ENCODE measurements at places on chromosomes 1 and 21.

DNA sequence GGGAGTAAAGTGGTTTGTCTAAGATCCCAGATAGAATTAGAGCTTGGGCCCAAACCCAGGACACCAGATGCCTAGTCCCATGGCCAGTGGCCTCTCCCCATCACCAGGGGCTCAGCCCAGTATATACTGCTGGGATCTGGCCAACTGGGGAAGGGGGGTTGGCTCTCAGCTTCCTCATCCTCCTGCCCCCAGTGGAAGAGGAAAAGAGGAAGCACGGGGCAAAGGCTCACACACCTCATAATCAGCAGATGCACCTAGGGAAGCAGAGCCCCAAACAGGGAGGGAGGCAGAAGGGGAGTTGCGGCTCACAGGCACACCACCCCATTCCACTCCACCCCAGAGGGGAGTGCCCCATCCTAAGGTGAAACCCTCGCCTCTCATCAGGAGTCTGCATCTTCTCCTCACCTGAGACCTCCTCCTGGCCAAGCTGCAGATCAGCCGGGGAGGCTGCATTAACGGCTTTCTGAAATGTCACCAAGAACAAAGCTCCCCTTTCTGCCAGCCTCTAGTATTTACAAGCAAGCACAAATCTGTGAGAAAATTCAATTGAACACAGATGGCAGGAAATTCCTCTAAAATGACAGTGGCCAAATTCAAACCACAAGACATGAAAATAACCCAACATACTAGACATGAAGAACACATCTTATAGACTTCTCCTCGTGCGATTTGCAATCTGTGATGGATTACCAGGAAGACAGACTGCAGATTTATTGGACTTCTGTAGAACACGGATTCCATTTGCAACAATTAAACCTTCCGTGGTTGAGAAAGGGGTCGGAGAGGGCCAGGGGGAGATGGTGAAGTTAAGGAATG lies 82.8 kb downstream of the GLIS1 start:
- no peak for DNase-seq

DNA sequence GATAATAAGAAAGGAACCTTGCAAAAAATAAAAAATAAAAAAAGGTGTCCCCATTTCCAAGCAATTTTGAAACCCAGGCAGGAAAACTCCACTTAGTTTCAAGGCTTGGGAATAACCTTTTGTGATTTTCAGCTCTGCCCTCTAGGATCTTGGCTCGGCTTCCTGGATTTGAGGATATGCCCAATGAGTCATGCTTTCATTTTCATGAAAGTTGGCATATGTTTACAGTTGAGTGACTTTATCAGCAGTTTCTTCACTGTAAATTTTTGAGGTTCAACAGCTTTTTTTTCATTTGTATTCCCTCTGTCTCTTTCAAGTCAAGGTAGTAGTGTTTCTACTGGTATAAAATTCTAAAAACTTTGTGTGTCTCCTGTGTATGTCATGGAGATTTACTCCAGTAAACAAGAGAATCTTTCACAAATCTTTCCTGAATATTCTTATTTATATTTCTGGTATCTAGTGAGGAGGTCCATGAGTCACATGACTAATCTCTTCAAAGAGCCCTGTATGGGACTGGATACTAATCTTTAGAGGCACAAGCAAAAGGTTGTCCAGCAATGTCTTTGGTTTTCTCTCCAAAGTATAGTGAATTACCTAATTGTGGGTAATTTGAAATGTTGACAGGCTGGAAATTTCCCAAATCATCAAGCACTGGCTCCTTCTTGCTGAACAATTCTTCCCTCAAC lies 335.3 kb downstream of the BRINP2 start:
- no peak for DNase-seq

GRCh38 chr21:42474043-42474831 lies 21.8 kb downstream of the RSPH1 start:
- DNase-seq: no peak

GRCh38 chr1:72462186-72462905 lies 180.0 kb upstream of the NEGR1 start:
- DNase-seq: peak; percentile 48

GRCh38 chr1:178961331-178961730 lies 64.4 kb upstream of the FAM20B start:
- no peak for DNase-seq

GRCh38 chr1:55035904-55036303 lies 3.4 kb upstream of the PCSK9 start:
- DNase-seq: no peak

DNA sequence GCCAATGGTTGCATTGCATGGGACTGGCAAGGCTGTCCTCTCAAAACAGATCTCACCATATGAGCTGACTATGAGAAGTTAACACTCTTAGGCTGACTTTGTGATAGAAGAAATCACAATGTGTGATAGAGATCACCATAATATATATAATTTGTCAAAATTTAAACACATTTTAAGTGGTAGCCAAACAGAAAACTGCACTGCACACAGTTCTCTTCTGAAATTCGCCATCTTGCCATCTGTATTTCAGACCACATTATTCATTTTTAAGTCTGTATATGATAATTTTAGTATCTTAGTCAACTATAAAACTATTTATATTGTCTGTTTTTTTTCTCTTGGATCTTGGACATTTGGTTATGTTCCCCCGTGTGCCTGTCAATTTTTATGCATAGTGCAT lies 374.7 kb downstream of the AJAP1 start:
- no peak for DNase-seq

DNA sequence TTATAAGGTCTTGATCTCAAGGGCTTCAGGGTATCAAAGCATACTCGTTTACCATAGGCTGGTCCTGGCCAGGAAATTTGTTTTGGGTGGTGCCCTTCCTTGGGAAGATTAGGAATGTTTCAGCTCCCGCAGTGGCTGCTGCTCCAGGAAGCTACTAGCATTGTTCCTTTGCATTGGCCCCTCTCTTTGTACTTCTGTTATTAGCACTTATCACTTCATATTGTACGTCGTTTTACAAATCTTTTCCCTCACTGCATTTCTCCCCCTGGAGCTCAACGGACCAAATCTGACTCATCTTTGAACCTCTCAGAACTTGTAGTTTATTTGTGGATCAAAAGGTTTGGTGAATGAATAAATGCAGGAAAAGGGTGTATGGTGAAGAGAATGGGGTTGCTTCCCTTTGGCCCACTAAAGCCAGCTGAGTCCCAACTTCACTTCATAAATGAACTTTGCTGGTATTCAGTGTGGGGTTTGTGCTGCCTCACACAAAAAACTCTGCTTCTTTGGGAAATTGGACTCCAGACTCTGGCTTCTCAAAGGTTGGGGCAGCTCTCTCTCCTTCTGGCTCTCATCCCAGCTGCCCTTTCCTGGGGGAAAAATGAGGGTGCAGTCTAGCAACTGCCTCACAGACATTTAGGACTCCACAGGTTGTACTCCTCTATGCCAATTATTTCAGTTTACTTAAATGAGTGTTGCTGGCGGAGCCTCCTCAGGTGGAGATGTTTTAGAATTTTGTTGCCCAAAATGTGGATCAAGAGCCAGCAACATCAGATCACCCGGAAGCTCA lies 5.9 kb downstream of the GNAT2 start:
- DNase-seq: no peak

GRCh38 chr1:65992831-65993271 lies 200.2 kb downstream of the PDE4B start:
- no peak for DNase-seq

GRCh38 chr1:185438936-185439335 lies 121.9 kb upstream of the IVNS1ABP start:
- no peak for DNase-seq

DNA sequence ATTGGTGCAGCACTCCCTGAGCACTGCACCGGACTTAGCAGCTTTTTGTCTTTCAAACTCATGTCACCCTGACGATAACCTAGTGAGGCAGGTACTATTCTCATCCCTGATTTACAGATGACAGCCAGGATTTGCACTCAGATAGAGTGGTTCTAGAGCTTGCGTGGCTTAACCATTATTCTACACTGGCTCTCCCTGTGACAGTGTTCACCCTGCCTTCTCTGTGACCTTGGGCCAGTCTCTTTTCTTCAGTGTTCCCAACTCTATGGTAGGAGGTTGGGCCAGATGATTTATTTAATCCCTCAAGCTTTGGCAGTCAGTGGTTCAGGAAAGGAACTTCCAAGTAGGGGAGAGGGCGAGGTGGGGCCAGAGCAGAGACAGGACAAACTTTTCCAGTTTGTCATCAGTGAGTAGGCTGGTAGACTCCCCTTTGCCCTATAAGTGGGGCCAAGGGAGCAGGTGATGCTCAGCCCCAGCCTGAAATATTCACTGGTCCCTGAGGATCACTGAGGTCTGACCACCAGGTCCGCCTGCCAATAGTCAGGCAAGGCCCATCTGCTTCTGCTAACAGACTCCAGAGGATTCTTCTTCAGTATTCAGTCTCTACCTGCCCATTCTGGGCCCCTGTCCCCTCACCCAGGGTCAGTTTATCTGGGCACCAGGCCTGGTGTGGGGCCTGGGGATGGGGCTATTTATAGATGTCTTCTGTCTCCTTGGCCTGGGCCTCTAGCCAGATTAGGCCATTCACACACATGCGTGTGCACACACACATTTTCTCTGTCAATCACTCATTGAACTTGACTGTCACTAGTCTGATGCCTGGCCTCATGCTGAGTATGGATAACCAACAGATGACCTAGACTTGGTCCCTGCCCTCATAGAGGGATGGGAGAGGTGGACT lies 8.8 kb upstream of the FABP3 start:
- DNase-seq: no peak

DNA sequence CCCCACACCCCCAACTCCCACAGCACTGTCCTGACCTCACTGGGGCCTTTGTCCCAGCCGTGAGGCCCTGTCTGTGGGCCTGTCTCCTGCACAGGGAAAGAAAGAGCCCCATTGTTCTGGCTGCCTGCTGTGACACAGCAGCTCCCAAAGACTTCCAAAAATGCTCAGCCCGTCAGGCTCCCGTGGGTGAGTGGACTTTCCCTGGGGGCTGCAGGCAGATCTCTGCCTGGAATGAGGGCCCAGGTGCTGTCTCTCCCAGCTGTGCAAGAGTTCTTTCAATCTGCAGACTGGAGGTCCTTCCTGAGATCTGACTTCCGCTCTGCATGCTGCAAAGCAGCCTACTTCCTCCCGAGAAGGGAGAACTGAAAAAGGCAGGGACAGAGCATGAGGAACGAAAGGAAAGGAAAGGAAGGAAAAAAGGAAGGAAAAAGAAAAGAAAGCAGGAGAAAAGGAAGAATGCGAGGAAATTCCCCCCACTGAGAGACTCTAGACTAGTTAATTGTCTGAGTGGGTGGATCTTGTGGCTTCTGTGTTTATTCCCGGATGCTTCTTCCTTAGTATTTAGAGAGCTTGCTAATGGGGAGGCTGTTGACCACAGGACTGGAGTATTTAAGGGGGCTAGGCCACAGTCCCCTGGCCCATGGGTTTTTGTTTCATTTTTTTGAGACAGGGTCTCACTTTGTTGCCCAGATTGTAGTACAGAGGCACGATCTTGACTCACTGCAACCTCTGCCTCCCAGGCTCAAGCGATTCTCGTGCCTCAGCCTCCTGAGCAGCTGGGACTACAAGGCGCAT lies 15.0 kb downstream of the NES start:
- DNase-seq: no peak

- DNase-seq: no peak
Measured at GRCh38 chr1:31881688-31882000, 56.5 kb downstream of the PTP4A2 start.

- peak; percentile 24 for DNase-seq
Measured at GRCh38 chr1:72037745-72038343, 244.5 kb downstream of the NEGR1 start.

DNA sequence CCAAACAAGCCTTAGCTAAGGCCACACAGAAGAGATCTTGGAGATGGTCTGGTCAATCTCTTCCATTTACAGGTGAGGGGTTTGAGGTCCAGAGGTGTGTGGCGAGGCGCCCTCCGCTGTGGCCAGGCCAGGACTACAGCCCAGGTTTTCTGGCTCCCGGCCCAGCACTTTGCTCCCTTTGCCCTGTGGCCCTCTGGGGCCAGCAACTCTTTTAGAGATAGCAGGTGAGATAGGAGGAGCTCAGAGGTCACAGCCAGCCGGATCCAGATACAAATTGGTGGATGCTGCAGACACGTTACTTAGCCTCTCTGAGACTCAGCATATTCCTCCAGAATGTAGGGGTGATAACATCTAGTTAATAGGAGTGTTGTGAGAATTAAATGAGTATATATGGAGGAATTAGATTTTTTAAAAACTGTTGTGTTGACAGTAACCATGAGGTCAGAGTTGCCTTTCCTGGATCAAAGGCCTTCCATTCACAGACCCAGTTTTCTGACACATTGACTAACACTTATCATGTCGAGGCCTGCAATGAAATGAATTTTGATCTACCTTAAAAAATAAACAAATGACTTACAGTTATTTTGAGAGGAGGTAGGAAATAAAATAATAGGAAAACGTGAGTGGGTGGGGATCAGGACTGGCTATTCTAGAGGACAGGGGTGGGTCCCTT lies 16.6 kb downstream of the TEX35 start:
- no peak for DNase-seq

DNA sequence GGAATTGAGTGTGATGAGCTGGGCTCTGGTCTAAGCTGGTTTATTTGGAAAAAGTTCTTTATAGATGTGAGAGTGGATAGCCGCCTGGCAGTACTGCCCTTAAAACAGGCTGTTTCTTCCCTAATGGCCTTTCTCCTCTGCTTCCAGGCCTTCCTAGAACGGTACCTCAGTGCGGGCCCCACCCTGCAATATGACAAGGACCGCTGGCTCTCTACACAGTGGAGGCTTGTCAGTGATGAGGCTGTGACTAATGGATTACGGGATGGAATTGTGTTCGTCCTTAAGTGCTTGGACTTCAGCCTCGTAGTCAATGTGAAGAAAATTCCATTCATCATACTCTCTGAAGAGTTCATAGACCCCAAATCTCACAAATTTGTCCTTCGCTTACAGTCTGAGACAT lies 49.2 kb downstream of the VANGL1 start:
- no peak for DNase-seq

DNA sequence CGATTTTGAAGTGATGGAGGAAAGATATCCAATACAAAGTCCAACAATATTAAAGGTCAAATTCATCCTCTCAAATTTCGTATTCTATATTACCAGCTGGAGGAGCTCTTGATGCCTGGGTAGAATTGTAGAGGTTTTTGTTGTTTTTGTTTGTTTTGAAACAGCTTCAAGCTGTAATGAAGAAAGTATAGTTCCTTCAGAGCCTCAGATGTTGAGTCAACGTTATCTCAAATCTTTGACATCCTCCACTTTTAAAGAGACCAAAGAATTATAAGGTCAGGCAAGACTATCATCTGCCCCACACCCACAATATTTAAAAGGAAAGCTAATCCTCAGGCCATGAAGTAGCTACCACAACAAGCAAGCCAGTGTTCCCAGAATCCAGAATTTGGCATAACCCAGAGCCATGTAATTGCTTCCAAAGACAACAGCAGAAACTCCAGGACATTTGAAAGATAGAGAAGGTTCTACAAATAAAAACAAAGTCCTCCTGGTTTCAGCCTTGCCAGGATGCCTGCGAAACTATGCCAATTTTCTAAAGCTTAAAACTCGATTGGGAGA lies 24.9 kb downstream of the VAV3 start:
- DNase-seq: no peak

DNA sequence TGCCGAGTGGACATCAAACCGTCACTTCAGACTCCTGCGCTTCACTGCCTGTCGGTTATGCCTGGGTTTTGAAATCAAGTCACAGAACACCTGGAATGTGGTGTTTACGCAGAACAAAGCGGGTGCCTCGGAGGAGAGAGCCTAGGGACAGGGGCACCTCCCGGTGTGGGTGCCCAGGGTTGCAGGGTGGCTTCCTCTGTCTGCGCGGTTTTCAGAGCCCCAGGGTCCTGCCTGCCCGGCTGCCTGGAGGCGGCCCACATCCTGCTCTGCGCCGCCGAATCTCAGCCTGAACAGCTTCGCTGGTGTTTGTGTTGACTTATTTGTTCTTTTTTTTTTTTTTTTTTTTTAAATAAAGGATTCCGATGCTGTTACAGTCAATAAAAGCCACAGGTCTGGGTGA lies 113.5 kb upstream of the COL6A1 start:
- DNase-seq: no peak

GRCh38 chr1:162217706-162218105 lies 148.2 kb downstream of the NOS1AP start:
- no peak for DNase-seq

All from renal pelvis (tissue), 12 donors.